Left lobe of liver (tissue), 2 donors: ENCODE measurements at places on chromosomes 6 and 20.

DNA sequence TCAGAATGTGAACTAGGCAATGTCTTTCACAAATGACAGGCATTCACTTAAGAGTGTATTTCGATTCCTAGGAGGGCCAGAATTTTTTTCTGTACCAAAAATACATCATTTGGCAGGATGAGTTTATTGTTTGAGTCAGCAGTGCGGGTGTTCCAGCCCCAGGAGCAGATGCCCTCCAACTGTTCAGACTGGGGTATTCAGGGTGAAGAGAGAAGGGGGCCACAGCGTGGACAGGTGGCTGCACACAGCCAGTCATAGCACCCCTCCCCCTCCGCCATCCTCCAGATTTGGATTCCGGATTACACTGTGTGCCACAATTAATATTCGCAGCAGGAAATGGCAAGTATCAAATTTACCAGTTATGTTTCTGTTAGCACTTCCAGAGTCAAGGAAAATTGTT is 38.6 kb downstream of the RIPOR2 start:
- no peak for DNase-seq

- no peak for DNase-seq
Measured at GRCh38 chr20:25553819-25554296, 31.5 kb downstream of the NINL start.

- DNase-seq: no peak
Measured at GRCh38 chr20:48898210-48898609, 23.3 kb upstream of the ARFGEF2 start.

DNA sequence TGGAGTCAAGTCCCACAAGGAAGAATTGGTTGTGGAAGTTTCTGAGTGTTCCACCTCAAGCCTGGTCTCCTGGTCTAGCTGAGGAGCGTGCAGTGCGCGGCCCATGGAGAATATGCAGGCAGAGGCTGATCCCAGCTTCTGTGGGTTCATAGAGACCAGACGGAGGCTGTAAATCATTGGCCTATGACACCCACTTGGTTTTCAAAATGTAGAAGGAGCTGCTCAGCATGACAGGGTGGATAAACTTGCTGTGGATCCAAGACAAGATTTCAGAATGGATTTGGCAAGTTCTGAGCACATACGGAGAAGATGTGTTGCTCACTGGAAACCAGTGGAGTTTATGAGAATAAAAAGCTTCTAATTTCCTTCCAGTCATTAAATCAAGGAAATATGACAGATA is 744 bp downstream of the KIF25 start:
- no peak for DNase-seq

GRCh38 chr6:159609652-159610178 is 83.3 kb downstream of the SOD2 start:
- no peak for DNase-seq

GRCh38 chr6:111417181-111417585 is 65.8 kb downstream of the REV3L start:
- no peak for DNase-seq

DNA sequence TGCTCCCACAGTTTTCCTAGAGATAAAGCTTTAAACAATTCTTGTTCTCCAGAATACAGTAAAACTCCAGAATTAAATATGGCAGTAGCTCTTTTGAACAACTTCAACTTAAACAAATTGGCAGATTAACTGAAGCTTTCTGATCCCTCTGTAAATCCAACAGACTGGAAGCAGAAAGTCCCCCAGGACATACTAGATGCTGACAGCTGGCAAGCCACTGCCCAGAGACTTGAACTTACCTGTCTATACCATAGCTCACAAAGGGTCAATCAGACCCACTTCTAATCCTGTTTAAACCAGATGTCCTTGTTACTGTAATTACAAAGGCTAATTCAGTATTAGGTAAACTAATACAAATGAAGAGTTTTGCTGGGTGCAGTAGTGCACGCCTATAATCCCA is 12.3 kb downstream of the GPLD1 start:
- DNase-seq: no peak

- DNase-seq: no peak
Measured at GRCh38 chr6:168616816-168617765, 176.1 kb downstream of the SMOC2 start.

GRCh38 chr6:28945349-28945748 is 21.6 kb upstream of the TRIM27 start:
- no peak for DNase-seq

GRCh38 chr6:50819466-50819903 is 814 bp downstream of the TFAP2B start:
- no peak for DNase-seq

DNA sequence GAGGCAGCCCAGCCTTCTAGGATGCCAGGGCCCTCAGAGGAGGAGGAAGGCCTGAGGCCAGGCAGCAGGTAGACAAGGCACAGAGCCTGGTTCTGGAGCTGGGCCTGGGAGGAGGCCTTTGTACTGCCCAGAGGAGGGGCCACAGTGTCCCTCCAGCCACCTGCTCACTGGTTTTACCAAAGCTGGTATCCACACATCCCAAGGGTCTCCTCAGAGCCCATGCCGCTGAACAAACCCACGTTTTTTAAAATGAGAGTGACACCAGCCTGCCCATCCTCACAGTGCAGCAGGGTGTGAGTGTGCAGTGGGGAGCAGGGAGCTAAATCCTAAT is 162.7 kb downstream of the LY86 start:
- no peak for DNase-seq

DNA sequence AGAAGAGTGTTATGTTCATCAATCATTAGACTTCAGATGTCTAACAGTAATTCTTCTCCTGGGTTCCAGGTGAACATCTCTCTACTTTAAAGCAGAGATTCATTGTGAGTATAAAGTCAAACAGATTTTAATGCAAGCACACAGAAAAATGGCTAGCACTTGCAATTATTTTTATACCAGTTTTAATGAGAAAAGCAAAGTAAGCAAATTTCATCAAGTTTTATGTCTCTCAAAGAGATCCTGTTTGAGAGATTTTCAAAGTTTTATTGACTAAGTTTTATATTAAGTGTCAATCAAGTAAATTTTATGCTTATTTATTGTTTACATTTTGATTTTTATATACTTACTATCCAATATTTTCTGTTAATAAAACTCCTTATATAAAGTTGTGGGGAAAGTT is 1628.5 kb downstream of the HACE1 start:
- DNase-seq: no peak

DNA sequence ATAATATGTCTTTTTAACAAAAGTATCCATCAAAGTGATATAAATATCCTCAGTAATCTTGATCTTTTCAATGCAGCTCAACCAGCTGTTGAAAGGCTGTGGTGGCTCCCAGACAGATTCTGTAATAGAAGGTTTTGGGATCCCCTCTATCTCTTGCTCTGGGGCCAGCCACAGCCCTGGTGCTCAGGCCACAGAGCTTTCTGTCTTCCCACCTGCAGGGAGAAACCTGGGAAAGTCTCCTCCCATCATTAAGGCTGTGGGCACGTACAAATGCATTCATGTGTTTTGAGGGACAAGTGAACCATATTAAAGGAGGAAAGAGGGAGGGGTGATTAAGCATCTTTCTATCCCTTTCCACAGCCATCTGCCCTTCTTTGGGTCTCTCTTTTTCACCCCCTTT is 183.1 kb downstream of the PRDM13 start:
- DNase-seq: no peak

DNA sequence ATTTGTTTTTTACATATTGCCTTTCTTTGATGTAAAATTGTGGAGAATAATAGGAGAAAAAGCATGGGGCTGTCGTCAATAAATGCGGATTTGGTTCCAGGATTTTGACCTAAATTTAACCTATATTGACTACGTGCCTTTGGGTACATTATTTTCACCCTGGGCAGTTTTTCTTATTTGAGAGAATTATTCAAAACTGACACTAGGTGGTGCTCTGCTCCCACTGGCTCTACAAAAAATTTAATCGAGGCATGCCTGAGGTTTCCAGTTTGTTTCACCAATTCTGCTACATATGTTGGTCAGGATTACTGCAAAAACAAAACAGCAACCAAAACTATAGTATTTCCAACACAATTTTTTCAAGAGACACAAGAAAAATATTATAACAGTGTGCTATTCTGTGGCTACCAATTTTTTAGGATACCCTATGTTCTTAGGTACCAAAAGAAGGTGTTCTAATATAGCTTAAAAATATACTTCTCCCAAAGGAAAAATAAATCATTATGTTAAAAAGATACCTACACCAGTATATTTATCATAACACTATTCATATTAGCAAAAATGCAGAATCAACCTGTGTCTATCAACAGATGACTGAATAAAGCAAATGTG is 48.6 kb upstream of the FABP7 start:
- no peak for DNase-seq

GRCh38 chr20:32960222-32960518 is 44.1 kb downstream of the SUN5 start:
- no peak for DNase-seq

GRCh38 chr6:157760589-157761330 is 62.3 kb upstream of the SNX9 start:
- no peak for DNase-seq

- DNase-seq: no peak
Measured at GRCh38 chr6:30802731-30803130, 58.4 kb upstream of the IER3 start.

- DNase-seq: no peak
Measured at GRCh38 chr6:4935486-4935885, 68.4 kb downstream of the RPP40 start.

- no peak for DNase-seq
Measured at GRCh38 chr6:125529061-125529460, 220.4 kb upstream of the HEY2 start.

DNA sequence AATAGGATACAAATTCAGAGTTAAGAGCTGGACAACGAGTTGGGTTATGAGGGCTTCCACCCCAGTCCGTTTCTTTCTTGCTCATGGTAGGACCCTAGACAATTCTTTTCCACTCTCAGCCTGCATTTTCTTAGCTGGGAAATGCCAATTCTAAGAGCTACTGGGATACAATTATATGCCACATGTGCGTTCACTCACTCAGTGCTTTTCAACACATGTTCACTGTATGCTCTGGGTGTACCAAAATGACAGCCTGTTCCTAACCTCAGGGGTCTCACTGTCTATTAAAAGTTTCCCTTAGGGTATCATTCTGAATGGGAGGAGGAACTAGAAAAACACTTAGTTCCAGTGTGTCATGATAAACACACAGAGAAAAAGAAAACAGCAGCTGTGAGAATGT is 505 bp upstream of the DEFB115 start:
- DNase-seq: no peak

GRCh38 chr20:47926731-47927130 is 141.4 kb upstream of the SULF2 start:
- DNase-seq: no peak

GRCh38 chr20:19528286-19529030 is 229.6 kb upstream of the RIN2 start:
- DNase-seq: no peak

DNA sequence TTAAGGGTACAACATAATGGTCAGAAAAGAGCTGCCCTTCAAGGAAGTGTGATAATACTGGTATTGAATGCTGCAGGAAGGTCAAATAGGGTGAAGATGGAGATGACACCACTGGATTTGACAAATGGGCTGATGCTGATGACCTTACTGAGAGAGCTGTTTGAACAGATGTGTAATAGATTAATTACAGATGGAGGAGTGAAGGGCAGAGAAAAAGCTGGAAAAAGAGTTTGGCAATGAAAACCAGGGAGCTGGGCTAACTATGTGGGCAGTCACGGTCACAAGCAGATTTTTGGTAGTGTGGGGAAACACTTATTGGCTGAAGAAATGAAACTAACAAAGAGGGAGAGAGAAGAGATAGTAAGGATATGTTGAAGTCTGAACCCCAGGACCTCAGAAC is 83.6 kb upstream of the ENPP5 start:
- no peak for DNase-seq

DNA sequence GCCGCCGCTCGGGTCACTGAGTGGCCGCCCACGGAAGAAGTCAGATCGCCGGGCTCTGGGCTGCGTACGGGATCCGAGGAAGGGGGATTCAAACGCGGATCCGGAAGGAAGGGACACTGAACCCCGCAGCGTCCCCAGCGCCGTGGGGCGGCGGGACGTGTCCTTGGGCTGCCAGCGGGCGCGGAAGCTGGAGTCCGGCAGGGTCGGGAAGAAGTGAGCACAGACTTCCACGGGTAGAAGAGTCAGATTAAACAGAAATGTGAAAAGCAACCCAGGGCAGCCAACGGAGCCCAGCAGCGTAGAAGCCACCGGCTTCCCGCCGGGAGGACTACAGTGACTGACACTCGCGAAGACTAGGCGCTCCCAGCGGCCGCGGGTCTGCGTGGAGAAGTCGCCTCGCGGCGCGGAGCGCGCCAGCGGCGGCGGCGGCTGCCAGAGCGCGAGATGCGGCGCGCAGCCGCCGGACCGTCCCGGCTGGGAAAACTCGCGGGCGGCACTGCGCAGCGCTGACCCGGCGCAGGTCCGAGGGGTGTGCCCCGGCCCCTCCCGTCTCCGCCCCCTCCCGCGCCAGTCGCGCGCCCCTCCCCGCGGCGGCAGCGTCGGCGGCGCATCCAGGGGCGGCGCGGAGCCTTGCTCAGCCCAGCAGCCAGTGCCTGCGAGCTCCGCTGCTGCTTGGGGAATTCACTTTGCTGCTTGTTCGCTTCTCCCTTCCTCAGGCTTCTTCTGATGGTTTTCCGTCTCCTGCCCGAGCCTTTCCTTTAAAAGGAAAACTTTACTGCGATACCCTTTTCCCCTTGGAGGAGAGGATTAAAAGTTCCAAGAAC is at the start of gene SAMD5:
Gene SAMD5, plus strand, starts transcription at position 649 of the 824 bp plus-strand sequence. CDS start 239 bp downstream, outside the sequence.
- peak; percentile 88 for DNase-seq

DNA sequence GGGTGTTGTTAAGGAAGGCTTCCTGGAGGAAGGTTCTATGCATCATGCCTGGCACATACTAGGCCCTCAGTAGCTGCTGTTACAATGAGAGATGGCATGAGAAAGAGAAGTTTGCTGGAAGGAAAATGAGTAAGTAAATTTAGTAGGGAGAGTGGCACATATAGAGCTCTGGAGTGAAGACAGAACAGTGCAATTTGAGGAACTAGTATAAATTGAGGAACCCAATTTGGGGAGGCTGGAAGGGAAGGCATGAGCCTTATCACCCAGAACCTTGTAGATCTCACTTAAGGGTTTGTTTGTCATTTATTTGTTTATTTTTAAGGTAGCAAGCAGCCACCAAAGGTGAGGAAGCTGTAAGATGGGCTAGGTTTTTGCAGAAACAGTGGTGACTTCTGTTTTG is 87.1 kb upstream of the SCGN start:
- no peak for DNase-seq

DNA sequence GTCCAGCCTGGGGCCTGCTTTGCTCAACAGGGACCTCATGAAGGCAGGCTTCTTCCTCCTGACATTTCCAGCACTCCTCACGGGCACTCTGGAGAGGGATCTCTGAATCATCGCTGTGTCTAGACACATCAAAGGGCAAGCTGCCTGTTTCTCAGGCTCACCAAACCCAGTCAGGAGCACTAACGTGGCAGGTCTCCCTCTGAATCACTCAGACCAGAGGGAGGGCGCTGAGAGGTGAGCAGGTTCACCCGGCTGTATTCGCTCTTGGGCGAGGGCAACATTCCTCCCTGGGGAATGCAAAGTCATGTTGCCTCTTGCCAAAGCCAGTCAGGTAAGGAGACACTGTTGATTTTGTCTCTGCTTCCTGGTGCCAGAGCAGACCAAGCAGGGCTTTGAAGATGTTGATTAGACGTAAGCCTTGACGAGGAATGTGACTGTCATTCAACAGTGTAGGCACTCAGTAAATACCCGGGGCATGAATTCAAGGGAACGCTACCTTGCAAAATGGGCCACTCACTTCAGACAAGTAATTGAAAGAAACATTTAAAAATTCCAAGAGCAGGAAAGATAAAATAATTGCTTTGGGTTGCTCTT is 50.1 kb downstream of the CYP24A1 start:
- DNase-seq: no peak

- DNase-seq: peak; percentile 36
Measured at GRCh38 chr6:170008294-170008785, 256.9 kb downstream of the ERMARD start.
